CD8-positive, alpha-beta memory T cell (primary cell): ENCODE measurements at places on chromosomes 7 and 10. TPM values are rescaled to one million over a fixed set of nuclear protein-coding genes. Genes with fewer than 3 reads are reported as not detected.
A peak's percentile ranks its signal among the peaks of the same experiment; 100 is the strongest.

The SLC26A3 gene
- polyA plus RNA-seq = not detected

- DNase-seq = no peak
- H3K4me1 ChIP-seq = no peaks in the 10 kb centered on the region
- no peaks in the 10 kb centered on the region for H3K36me3 ChIP-seq
- H3K4me3 ChIP-seq = no peak overlapping the region
- no peaks in the 10 kb centered on the region for H3K27me3 ChIP-seq
These were observed 95.8 kb downstream of the CXCL12 start for GRCh38 chr10:44289125-44289524.

GRCh38 chr7:81873559-81873958, 103.7 kb upstream of the HGF start:
- H3K27ac ChIP-seq = no peak overlapping the region
- H3K27me3 ChIP-seq = no peaks in the 10 kb centered on the region
- no peak for DNase-seq
- no peak overlapping the region for H3K4me3 ChIP-seq
- H3K4me1 ChIP-seq = no peaks in the 10 kb centered on the region
- no peaks in the 10 kb centered on the region for H3K36me3 ChIP-seq

DNA sequence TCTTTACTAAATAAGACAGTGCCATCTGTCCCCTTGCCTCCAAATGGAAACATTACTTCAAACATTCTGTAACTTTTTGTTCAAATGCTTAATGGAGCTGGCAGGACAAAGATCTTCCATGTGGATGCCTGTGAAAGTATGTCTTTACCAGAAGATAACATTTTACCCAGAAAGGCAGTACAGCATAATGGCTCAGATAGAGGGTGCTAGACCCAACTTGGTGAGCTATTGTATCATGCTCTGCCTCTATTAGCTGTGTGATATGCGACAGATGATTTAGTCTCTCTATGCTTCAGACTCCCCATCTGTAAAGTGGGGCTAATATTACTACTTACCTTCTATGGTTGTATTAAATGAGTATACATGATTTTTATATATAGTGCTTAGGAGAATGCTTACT, 8.8 kb upstream of the SMKR1 start:
- H3K27me3 ChIP-seq = no peaks in the 10 kb centered on the region
- no peak overlapping the region for H3K27ac ChIP-seq
- H3K4me3 ChIP-seq = no peak overlapping the region
- H3K36me3 ChIP-seq = no peaks in the 10 kb centered on the region
- DNase-seq = no peak
- no peaks in the 10 kb centered on the region for H3K4me1 ChIP-seq

GRCh38 chr10:59310324-59310914, 51.9 kb downstream of the FAM13C start:
- no peak overlapping the region for H3K4me3 ChIP-seq
- no peak overlapping the region for H3K27ac ChIP-seq
- no peaks in the 10 kb centered on the region for H3K27me3 ChIP-seq
- H3K36me3 ChIP-seq = no peaks in the 10 kb centered on the region
- H3K4me1 ChIP-seq = no peaks in the 10 kb centered on the region

DNA sequence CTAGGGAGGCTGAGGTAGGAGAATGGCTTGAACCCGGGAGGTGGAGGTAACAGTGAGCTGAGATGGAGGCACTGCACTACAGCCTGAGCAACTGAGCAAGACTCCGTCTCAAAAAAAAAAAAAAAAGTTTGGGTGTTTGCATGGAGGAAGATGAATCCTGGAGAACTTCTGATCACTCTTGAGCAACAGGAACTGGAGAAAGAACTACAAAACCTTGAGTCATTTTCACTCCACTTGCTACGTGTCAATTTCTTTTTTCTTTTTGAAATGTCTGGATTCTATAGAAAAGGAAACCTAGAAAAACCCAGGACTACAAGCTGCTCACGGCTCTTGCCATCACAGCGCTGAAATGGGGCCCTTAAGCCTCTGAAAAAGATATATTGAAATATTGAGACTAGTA, 189.6 kb upstream of the NRP1 start:
- no peak overlapping the region for H3K4me3 ChIP-seq
- no peak for DNase-seq
- no peak overlapping the region for H3K27ac ChIP-seq
- no peaks in the 10 kb centered on the region for H3K4me1 ChIP-seq
- no peaks in the 10 kb centered on the region for H3K27me3 ChIP-seq

- H3K4me3 ChIP-seq = no peak overlapping the region
- H3K27me3 ChIP-seq = no peaks in the 10 kb centered on the region
- peak; percentile 73 for DNase-seq
- peaks cover 36% of the 10 kb centered on the region for H3K4me1 ChIP-seq
- H3K36me3 ChIP-seq = no peaks in the 10 kb centered on the region
These were observed 1.4 kb upstream of the LCOR start for GRCh38 chr10:96830511-96831199.

DNA sequence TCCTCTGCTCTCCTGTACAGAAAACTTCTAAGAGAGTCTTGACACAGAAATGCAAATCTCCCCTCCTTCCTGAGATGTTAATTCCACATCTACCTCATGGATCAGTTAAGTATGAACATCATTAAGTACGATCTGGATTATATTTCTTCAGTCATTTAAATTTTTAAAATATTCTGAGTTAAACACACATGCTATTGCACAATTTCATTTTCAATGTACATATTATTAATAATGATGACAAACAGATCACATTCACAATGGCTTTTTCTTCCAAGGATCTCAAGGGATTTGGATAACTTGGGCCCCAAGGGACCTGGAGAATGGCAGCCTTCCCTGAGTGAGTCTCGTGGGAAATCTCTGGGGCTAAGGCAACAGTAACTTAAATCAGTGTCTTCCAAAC, 16.2 kb downstream of the BEND7 start:
- H3K27me3 ChIP-seq = no peaks in the 10 kb centered on the region
- no peak for DNase-seq
- H3K4me3 ChIP-seq = no peak overlapping the region
- no peak overlapping the region for H3K27ac ChIP-seq
- H3K4me1 ChIP-seq = no peaks in the 10 kb centered on the region

- no peaks in the 10 kb centered on the region for H3K36me3 ChIP-seq
- no peaks in the 10 kb centered on the region for H3K4me1 ChIP-seq
- H3K27me3 ChIP-seq = no peaks in the 10 kb centered on the region
These were observed 49.3 kb downstream of the ICA1 start for GRCh38 chr7:8212638-8213037.

DNA sequence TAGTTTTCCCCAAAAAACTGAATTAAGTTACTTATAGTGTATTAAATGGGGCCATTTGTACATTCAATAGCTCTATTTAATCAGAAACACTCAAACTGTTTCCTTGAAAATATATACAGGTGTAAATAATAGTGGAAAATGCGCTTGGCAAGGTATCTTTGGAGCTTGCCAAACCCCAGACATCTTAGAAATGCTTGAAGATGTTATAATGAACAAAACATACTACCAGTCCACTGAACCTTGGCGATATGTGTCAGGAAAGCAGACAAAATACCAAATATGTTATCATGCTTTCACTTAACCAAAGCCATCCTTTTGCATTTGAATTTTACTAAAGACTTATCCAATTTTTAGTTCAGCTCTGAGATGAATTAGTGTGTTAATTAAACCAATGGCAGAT, 352.7 kb upstream of the SEMA3A start:
- no peaks in the 10 kb centered on the region for H3K4me1 ChIP-seq
- H3K27ac ChIP-seq = no peak overlapping the region
- no peaks in the 10 kb centered on the region for H3K27me3 ChIP-seq

- H3K4me1 ChIP-seq = peaks cover 18% of the 10 kb centered on the region
- H3K36me3 ChIP-seq = no peaks in the 10 kb centered on the region
- H3K27ac ChIP-seq = no peak overlapping the region
- DNase-seq = no peak
- no peak overlapping the region for H3K4me3 ChIP-seq
These were observed 336.4 kb downstream of the ELMO1 start for GRCh38 chr7:37112218-37112617.

DNA sequence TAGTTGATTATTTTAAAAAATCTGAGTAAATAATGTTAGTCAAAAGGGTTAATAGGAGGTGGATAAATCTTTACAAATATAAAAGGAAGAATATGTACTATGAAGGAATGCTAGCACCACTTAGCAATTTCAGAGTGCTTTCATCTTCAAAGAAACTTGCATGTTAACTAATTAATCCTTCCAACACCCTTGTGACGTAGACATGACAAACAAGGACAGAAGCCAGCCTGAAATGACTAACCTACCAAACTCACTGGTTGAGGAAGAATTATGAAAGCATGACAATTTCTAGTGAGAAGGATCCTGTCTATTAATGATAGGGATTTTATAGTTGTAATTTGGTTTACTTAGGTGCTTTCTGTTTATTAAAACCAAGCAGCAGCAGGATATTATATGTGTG, 468.0 kb upstream of the FZD8 start:
- H3K4me3 ChIP-seq = no peak overlapping the region
- DNase-seq = no peak
- H3K27me3 ChIP-seq = no peaks in the 10 kb centered on the region
- H3K36me3 ChIP-seq = no peaks in the 10 kb centered on the region
- no peak overlapping the region for H3K27ac ChIP-seq

GRCh38 chr7:17010637-17011300, 129.0 kb upstream of the AGR3 start:
- H3K4me1 ChIP-seq = no peaks in the 10 kb centered on the region
- H3K36me3 ChIP-seq = no peaks in the 10 kb centered on the region

DNA sequence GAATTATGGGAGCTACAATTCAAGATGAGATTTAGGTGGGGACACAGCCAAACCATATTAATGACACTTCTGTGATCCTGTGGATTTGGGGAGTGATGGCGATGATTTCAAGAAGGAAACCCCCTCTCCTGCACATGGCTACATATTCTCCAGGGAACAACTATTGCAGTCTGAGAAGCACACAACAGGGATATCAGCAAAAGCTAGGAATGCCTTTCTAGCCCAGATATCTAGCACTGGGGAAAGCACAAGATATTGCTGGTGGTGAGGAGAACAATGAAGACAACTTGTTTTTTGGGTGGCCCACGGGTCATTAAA, 24.3 kb downstream of the EPDR1 start:
- no peak overlapping the region for H3K4me3 ChIP-seq
- H3K27me3 ChIP-seq = no peaks in the 10 kb centered on the region
- no peaks in the 10 kb centered on the region for H3K36me3 ChIP-seq
- no peaks in the 10 kb centered on the region for H3K4me1 ChIP-seq
- H3K27ac ChIP-seq = no peak overlapping the region
- DNase-seq = no peak
